ENCODE measurements at places on chromosomes 6 and 20.

GRCh38 chr6:75290136-75290945 is 5.7 kb upstream of the TMEM30A start:
- no peak for DNase-seq

- DNase-seq: no peak
These were observed 11.6 kb upstream of the MOXD1 start for GRCh38 chr6:132412656-132413498.

DNA sequence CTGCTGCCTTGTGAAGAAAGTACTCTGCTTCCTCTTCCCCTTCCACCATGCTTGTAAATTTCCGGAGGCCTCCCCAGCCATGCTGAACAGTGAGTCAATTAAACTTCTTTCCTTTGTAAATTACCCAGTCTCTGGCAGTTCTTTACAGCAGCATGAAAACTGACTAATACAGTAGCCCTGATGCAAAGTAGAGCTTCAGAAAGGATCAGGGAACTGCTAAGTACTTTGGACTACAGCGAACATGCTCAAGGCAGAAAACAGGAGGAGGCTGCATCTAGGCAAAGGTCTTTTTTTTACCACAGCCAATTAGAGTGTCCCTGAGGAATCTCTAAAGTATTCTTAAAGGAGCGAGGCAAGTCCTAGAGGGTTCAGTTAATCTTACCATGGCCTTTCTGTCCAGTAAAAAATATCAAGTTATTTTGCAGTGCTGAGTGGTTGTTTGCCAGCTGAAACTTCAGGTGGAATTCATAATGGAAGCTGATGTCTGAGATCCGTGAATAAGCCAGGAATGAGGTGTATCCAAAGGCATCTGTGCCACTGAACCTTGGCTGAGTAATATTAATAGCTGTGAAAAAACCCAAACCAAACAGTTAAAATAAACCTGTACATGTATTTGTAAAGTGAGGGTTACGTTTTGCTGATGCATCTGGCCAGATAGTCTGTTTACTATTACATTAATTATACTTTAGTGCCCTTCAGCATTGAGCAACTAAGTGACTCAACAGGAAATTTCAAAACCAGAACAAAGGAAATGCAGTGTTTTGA is 170.4 kb downstream of the PHF3 start:
- peak; percentile 26 for DNase-seq

GRCh38 chr6:31752739-31753319 is 9.6 kb upstream of the SAPCD1 start:
- no peak for DNase-seq

DNA sequence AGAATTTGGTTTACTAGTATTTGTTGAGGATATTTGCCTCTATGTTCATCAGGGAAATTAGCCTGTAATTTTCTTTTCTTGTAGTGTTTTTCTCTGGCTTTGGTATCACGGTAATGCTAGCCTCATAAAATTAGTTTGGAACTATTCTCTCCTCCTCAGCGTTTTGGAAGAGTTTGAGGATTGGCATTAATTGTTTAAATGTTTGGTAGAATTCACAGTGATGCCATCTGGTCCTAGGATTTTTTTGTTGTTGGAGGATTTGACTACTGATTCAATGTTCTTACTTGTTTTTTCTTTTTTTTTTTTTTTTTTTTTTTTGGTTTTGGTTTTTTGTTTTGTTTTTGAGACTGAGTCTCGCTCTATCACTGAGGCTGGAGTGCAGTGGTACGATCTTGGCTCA is 156.2 kb upstream of the BTBD3 start:
- DNase-seq: no peak

DNA sequence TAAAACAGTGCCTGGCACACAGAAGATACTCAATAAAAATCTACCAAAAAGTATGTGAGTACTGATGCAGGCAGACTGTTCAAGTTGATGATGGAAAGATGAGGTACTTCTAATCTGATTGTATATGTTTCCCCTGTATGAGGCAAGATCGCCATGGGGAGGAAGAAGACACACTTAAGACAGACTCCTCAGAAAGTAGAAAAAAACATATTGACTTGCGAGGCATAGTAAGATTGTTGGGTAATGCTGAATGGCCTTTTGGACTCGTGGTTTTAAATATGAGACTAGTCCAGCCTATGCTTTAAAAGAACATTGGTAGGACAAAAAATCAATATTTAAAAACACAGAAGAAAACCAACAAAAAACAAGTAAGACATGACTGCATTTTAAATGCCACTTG is 72.6 kb downstream of the SHPRH start:
- no peak for DNase-seq

GRCh38 chr20:34639755-34640222 is 37.1 kb downstream of the PIGU start:
- DNase-seq: peak; percentile 84

- DNase-seq: peak; percentile 71
These were observed 439.0 kb upstream of the JAG1 start for GRCh38 chr20:11112832-11113231.

DNA sequence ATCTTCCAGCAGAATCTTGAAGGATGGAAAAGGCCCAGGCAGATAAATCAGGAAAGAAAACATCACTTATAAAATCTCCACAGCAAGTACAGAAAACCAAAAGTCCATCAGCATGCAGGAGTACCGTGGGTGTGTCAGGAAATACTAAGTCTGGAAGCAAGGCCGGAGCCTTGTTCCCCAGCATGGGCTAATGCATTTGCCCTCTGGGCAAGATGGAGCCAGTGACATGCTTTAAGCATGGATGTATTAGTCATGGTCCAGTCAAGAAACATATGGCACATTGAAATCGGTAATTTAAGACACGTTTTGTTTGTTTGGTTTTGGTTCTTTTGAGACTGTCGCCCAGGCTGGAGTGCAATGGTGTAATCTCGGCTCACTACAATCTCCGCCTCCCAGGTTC is 506.0 kb upstream of the JARID2 start:
- no peak for DNase-seq
